NCI-H146 (cell line): ENCODE measurements at places on chromosomes 1 and 21.

DNA sequence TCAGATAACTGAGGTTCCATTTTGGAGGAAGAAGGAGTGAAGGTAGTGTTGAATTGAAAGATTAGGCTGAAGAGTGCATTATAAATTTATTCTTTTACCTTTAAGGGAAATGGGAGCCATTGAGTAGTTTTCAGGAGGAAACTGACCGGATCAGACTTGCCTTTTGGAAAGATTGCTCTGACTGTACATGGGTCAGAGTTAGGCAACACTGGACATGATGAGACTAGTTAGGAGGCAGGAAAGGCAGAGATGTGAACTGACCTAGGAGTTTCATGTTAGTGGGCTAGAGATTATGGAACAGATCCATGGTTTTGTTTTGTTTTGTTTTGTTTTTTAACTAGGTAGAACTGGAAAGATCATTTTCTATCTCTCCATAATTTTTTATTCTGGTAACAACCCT lies 78.2 kb downstream of the SNX7 start:
- no peak for DNase-seq

GRCh38 chr1:30035522-30036228 lies 687.7 kb downstream of the MATN1 start:
- no peak for DNase-seq

DNA sequence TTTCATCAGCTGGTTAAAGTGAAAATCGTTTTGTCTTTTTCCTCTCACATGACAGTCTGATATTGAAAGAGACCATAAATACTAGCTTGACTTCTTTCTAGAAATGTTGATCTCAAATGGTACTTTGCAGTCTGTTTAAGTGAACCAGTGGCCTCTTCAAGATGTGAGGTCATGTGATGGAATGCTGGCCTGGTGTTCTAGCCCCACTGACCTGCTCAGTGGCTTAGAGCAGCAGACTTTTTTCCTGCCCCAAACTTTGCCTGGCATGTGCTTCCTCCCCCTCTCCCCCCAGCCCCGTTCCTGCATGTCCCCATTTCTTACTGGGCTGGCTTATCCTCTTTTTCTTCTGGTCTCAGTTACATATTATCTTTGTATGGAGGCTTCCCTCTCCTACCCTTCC lies 34.3 kb downstream of the ZYG11A start:
- DNase-seq, result no peak

DNA sequence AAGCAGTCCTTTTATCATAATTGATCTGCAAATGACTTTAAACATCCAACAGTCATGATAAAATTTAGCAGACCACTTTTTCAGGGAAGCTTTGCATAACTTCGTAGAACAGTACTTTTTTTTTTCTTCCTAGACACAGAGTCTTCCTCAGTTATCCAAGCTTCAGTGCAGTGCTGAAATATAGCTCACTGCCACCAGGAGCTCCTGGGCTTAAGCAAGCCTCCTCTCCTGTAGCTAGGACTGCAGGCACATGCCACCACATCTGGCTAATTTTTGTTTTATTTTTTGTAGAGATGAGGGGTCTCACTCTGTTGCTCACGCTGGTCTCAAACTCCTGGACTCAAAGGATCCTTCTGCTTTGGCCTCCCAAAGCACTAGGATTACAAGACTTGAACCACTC lies 3.8 kb downstream of the F13B start:
- no peak for DNase-seq

- no peak for DNase-seq
These were observed 3.1 kb upstream of the EDARADD start for GRCh38 chr1:236391008-236391407.

DNA sequence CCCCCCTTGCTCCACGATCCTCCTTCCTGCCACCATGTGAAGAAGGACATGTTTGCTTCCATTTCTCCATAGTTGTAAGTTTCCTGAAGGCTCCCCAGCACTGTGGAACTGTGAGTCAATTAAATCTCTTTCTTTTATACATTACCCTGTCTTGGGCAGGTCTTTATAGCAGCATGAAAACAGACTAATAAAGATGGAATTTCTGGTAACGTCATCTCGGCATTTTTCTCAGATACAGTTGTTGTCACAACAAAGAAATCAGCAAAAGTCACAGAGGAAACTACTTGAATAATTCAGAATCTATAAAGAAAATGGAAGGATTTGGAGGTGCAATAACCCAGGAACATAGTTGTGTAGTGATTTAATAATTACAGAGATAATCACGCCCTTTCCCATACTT lies 4.4 kb downstream of the APCS start:
- no peak for DNase-seq

DNA sequence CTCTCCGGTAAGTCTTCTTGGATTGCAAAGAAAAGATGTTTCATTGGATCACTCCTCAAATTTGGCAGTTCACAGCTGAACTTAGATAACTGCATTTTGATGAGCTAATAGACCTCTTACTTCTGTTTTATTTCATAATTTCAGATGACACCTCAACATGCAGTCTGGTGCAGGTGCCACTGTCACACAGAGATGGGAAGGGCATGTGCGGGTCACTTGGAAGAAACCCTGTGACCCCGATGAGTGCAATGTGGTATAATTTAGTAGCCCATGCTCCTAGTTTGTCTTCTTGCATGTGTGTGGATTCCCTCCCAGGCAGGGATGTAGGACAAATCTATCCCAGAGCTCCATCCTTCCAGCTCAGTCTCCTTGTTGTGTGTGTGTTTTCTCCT lies 481 bp upstream of the SLAMF1 start:
- no peak for DNase-seq

- DNase-seq, result peak; percentile 90
These were observed 299 bp upstream of the PROX1 start for GRCh38 chr1:213987422-213987926.

- DNase-seq, result no peak
These were observed 67.5 kb downstream of the NVL start for GRCh38 chr1:224262373-224263054.

- no peak for DNase-seq
These were observed 127.4 kb upstream of the TMEM51 start for GRCh38 chr1:15026117-15026489.

GRCh38 chr1:112638110-112638428 lies 18.4 kb downstream of the CAPZA1 start:
- DNase-seq, result no peak

DNA sequence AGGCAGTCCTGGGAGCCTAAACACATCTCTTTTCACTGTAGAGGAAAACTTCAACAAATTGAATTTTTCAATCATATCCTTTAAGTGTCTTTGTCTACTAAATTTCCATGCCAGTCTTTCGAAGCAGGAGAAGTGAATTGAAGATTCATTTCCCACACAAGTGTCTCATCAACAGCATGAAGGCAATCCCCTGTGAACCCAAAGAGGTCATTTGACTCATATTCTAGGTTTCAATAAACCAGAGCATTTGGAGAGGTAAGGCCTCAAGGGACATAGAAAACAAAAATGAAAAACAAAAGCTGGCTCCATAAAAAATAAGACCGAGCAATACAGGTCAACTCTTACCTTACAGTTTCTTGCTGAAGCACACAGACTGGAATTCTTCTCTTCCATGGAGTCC lies 94.1 kb upstream of the ATP1B1 start:
- no peak for DNase-seq

DNA sequence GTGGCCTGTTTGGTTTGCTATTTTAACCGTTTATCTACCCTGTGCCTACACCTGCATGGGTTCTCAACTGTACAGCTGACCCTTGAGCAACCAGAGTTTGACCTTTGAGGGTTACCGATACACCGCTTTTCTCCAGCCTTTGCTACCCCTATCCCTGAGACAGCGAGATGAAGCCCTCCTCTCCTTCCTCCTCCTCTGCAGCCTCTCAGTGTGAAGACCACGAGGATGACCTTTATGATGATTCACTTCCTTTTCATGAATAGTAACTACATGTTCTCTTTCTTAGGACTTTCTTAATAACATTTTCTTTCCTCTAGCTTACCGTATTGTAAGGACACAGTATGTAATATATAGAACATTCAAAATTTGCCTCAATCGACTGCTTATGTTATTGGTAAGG lies 14.5 kb upstream of the RNF187 start:
- DNase-seq, result no peak

- DNase-seq, result no peak
These were observed 9.2 kb downstream of the FCRL3 start for GRCh38 chr1:157691285-157691920.

- DNase-seq, result no peak
These were observed 30.3 kb upstream of the C1QA start for GRCh38 chr1:22606161-22606560.

DNA sequence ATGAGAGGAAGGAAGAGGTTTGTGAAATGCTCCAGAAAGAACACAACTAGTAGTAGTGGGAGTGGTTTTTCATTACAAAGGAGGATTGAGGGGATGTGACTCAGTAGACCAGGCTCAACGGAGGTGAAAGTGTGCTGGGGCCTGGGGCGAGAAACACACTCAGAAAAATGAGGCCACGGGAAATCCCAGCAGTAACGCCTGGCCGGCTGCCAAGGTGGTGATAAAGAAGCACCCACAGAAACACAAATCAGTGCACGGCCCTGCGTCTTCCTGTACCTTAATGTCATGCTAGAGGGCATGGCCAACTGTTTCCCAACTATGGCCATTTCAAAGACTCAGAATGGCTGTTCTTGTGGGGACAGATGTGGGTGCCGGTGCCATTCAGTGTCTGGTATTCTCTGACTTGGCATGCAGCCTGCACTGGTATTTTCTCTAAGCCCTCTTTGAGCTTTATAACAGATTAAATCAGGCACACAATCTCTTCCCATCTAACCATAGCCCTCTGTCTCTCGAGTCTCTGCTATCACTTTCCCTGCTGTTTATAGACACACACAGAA lies 38.2 kb downstream of the URB2 start:
- no peak for DNase-seq

- no peak for DNase-seq
These were observed 133.8 kb downstream of the LRRC40 start for GRCh38 chr1:70071601-70072000.

GRCh38 chr1:203215573-203215972 lies 13.9 kb downstream of the CHIT1 start:
- peak; percentile 50 for DNase-seq

DNA sequence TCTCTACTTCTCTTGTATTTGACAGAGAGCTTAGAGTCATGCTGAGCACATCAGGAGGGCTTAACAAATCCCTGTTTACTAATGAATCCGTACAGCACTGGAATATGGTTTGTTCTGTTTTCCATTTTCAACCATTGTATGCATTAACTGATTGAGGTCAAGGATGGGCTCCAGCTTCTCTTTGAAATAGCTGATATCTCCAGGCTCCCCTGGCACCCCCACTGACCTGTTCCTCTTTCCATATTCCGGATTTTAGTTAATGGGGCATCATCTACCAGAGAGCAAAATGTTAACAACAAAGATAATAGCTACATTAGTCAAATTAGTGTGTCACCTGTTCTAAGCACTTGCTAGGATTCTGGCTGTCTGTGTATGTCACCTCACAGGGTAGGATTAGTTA lies 57.6 kb downstream of the NENF start:
- DNase-seq, result peak; percentile 85

DNA sequence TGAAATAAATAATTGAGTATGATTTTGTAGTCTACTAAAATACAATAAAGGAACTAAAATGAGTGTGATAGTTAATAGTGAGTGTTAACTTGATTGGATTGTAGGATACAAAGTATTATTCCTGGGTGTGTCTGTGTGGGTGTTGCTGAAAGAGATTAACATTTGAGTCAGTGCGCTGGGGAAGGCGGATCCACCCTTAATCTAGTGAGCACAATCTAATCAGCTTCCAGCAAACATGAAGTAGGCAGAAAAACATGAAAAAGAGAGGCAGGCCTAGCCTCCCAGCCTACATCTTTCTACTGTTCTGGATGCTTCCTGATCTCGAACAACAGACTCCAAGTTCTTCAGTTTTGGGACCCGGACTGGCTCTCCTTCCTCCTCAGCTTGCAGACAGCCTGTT lies 1716.6 kb downstream of the MRPL39 start:
- DNase-seq, result no peak

- no peak for DNase-seq
These were observed 217.1 kb downstream of the RERE start for GRCh38 chr1:8600336-8600735.

DNA sequence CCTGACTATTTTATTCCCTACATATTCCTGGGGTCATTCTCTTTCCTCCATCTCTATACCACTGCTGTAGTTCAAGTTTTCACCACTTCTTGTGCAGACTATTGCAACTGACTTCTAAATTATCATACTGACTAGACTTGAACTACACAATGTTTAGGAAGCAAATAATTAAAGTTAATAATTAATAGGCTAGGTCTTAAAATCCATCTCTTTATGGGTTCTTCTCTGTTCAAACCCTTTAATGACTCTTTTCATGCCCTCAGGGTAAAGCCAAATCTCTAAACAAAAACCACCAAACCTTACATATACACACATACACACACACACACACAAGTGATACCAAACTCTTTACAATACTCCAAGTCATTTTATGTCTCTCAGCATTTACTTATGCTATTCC lies 22.3 kb upstream of the MOB3C start:
- no peak for DNase-seq

- no peak for DNase-seq
These were observed 1.5 kb upstream of the AKNAD1 start for GRCh38 chr1:108858230-108858950.

GRCh38 chr1:168163670-168164069 lies 15.1 kb upstream of the TIPRL start:
- DNase-seq, result no peak

- no peak for DNase-seq
These were observed 3.9 kb downstream of the NSUN4 start for GRCh38 chr1:46344481-46344880.

DNA sequence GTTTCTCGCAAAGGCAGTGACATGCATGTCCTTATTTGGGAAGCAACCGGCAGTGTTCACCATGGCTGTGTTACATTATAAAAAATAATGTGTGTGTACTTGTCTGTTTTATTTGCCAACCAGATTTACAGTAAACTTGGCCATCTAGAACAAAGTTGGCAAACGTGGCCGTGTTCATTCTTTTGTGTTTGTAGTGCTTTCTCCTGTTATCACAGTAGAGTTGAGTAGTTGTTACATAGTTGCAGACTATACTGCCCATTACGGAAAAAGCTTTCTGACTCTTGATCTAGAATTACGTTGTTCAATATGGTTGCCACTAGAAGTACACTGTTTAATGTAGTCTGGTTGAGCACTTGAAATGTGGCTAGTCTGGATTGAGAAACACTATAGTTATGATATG lies 19.4 kb downstream of the SOAT1 start:
- DNase-seq, result no peak

DNA sequence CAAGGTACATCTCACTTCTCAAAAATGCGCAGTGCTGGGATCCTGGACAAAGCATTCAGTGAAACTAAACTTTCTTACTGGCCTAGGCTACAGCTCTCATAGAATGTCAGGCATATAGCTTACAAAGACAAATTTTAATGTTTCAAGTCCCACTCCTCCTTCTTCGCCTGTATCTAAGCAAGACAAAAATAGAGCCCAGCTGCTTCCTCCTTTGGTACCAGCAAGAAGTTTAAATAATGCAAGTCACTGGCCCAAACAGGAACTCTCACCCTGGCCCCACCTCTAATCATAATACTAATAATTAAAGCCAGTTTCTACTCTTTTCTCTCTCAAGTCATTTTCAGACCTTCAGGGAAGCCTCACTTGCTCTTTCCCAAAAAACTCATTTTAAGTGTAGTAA lies 1267.9 kb downstream of the MRPL39 start:
- DNase-seq, result no peak
